ENCODE measurements at places on chromosomes 1 and 21. TPM values are rescaled to one million over a fixed set of nuclear protein-coding genes. Genes with fewer than 3 reads are reported as not detected.

Gene HAO2
- not detected for total RNA-seq

Gene CRYBG2
- total RNA-seq: 2.6 TPM

Gene ATP1A4
- total RNA-seq: not detected

Gene ADORA1
- total RNA-seq: not detected

GRCh38 chr1:161531986-161532643, 7.8 kb downstream of the HSPA6 start:
- H3K27me3 ChIP-seq: peaks cover 16% of the 10 kb centered on the region
- no peaks in the 10 kb centered on the region for H3K36me3 ChIP-seq
- peak overlapping the region; percentile 36 for H3K27ac ChIP-seq

DNA sequence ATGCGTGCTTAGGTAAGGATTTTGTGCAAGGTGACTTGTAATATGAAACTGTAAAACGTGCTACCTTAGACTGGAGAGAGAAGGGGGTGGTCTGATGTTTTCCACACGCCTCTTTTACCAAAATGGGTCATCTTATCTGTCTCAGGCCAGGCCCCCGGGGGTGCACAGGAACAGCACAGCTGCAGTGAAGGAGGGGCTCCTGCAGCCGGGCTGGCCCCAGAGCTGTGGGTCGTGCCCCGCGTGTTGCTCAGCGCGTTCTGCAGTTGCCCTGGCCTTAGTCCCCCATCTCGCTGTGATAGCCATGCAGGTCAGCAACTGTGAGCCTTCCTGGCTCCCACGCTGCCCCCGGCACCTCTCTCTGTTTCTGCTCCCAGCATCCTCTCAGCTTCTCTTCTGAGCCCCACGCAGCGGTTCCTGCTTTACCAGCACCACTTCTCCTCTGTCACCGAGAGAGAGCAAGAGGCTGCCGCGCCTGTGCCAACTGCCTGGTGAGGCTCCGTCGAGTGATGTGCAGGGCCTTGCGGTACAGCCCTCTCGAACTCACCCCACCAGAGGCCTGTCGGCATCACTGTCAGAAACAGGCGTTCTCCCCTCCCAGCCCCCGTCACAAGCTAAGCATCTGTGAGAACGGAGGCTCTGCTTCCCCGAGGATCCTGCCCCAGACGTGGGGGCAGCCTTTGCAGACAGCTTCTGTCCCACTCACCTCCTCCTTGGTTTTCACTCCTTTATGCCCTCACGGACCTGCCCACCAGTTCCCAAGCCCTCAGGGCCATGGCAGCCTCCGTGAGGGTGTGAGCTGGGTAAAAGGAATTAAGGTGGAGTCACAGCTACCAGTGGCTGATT, 73.3 kb downstream of the ADARB1 start:
- H3K4me1 ChIP-seq: peaks cover 22% of the 10 kb centered on the region
- H3K36me3 ChIP-seq: no peaks in the 10 kb centered on the region

- DNase-seq: no peak
- H3K27ac ChIP-seq: no peak overlapping the region
- no peaks in the 10 kb centered on the region for H3K36me3 ChIP-seq
- peaks cover 10% of the 10 kb centered on the region for H3K4me1 ChIP-seq
Measured at GRCh38 chr1:114323959-114324661, 170.4 kb upstream of the SYT6 start.

DNA sequence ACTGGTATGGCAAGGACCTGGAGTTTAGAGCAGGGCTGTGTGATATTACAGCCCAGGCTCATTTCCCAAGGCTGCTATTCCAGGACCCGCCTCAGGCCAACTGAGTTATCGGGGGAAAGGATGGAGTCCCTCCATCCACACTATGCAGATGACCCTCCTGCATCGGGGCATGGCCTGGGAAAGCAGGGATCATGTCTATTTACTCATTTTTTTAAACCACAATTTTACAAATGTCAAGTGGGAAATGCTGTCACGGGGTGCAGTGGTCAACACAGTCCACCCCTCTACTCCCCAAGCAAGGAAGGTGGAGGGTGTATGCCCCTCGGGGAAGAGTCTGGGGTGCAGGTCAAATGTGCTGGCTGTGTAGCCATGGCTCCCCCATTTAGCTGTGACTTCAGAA, 6.1 kb upstream of the CLEC20A start:
- H3K4me1 ChIP-seq: no peaks in the 10 kb centered on the region
- H3K4me3 ChIP-seq: no peak overlapping the region
- no peak overlapping the region for H3K27ac ChIP-seq
- H3K27me3 ChIP-seq: no peaks in the 10 kb centered on the region
- no peaks in the 10 kb centered on the region for H3K36me3 ChIP-seq

Measured in activated CD4-positive, alpha-beta T cell treated with anti-CD3 and anti-CD28 coated beads, Interleukin-2, amount 10 ng/mL, durations not matched to agents 7 days and 5 days (primary cell).